Stimulated activated CD4-positive, alpha-beta T cell treated with anti-CD3 and anti-CD28 coated beads, TNF-alpha, amount 100 ng/mL, for 4 hours (primary cell): ENCODE measurements at places on chromosomes 2 and 18.

GRCh38 chr2:48278590-48278989 is 251.4 kb upstream of the STON1 start:
- no peak for DNase-seq

GRCh38 chr2:230636684-230637271 is 75.9 kb upstream of the CAB39 start:
- DNase-seq: no peak

DNA sequence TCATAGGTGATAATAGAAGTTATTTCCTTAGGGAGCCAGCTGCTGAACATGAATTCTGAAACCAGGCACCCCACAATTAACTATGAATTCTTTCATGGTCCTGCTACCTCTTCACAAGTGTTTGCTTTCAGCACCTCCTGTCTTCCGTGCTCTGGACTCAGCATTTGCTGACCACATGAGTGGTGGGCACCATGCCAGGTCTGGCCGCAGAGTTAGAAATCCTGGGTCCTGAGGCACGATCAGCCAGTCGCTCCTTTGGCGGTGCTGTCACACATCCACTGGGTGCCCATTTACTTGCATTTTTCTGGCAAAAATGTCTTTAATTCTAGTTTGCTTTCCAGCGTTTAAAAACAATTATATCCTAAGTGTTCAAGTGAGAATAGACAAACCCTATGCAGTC is 196.4 kb upstream of the PXDN start:
- no peak for DNase-seq

DNA sequence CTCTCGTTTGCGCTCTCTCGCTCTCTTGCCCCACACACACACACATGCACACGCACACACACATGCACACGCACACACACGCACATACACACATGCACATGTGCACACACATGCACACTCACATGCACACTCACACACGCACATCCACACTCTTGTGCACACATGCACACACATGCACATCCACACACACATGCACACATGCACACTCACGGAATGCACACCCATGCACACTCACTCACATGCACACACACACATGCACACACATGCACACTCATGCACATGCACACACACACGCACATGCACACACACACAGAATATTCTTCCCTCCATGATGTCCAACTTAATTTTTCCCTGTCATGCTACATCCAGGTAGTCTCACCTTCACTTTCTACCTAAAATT is 360.1 kb downstream of the DCC start:
- no peak for DNase-seq

- DNase-seq: no peak
Measured at GRCh38 chr2:131517106-131517831, 10.4 kb upstream of the CCDC74A start.

GRCh38 chr2:8477552-8478470 is 204.0 kb upstream of the ID2 start:
- no peak for DNase-seq

DNA sequence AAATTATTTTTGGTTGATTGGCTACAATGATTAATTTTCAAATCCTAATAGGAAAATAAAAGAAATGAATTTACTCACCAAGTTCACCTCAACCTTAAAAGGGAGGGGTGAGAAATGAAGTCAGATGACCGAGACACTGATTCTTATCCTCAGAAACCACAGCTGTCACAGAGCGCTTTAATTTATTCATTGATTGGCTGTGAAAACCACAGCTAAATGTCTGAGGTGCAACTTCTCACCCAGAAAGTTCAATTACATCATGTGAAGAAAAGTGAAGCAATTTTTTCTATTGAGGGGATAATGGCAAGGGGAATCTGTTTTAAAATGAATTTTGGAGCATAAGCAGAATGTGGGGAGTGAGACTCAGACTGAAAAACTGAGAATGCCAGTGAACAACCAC is 128.4 kb downstream of the RNF152 start:
- DNase-seq: no peak

GRCh38 chr2:105748566-105748965 is 3.9 kb downstream of the NCK2 start:
- DNase-seq: no peak

DNA sequence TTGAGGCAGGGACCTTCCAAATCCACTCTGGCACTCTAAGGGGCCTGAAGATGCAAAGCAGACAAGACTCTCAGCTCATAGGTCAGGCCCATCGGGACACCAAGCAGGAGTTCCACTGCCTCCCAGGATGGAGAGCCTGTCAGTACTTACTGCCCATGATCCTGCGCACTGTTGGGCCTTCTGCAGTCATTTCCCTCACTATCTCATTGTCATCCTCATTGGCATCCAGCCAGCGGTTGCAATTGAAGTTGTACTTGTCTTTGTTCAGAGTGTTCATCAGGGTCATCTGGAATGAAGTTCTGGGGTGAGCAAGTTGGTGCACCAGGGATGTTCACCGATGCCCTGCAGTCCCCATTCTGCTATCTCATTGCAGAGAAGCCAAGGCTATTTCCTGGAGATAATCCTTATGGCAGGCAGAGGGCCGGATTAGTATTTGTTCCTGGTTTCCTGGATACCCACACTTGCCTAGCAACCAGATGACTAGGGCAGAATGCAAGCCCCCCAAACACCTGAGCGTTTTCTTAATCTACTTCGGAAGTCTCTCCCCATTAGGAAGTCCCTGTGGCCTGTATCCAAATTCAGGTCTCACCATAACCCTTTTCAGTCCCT is 65.1 kb downstream of the LOXHD1 start:
- no peak for DNase-seq

DNA sequence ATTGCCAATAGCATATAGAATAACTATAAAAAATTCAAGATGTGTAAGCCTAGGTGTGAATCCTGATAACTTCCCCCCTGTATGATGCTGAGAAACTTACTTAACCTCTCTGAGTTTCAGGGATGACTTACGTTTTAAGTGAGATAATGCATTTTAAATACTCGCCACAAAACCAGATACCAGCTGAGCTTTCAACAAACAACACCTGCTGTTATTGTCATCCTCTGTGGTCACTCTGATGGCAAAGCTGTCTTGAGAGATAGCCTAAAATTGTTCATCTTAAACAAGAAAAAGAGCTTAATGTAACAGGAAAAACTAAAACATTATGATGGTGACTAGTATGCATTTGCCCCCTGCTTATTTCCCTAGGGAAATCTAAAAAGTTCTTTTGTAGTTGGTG is 131.5 kb downstream of the RAD51AP2 start:
- no peak for DNase-seq

DNA sequence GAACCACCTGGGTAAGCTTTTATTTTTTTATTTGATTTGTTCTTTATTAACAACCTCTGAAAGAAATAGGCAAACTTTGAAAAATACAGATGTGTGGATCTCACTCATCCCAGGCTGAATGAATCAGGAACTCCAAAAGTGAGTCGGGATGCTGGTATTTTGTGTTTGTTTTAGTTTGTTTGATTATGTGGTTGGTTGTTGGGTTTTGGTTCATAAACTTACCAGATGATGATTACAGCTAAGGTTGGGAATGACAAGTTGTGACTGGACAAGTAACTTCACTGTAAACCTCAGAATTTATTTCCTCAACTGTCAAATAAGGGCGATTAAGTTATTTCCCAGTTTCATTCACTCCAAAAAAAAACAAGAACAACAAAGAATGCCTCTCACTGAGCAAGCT is 80.5 kb upstream of the KIF5C start:
- DNase-seq: no peak

DNA sequence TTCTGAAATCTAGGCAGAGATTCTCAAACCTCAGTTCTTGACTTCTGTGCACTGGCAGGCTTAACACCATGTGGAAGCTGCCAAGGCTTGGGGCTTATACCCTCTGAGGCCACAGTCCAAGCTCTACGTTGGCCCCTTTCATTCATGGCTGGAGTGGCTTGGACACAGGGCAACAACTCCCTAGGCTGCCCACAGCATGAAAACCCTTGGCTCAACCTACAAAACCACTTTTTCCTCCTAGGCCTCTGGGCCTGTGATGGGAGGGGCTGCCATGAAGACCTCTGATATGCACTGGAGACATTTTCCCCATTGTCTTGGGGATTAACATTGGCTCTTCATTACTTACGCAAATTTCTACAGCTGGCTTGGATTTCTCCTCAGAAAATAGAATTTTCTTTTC is 46.7 kb downstream of the TANC1 start:
- no peak for DNase-seq

DNA sequence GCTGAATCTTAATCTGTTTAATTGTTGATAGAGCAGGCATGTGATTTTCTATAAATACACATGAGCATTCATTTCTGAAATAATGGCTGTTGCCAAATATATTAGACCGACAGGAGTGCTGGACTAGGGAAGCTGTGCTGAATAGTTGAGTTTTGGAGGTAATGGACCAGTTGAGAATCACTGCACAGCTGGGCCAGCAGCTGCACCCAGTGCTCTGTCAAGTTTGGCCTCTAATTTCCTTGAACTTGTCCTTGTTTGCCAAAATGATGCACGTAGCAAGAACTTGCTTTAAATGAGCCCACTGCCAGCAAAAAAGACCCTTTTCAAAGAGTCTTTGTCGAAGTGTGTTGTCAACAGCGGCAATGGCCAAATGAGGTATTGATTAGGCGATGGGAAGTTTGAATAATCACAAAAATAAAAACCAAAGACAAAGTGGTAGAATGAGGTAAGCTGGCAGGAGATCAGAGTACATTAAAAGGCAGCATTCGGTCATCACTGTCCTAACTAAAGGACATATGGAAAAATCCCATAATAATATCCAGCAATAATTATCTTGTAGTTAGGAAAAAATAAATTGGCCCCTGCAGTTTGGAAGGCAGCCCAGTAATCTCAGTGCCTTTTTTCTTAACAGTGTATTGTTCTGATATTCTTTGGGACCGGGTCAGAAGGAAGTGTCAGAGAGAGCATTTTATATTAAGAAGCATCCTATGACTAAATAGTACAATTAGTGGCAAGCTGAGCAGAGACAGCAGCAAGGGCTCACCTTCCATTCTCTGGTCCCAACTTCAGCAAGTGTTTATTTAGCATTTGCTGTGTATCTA is 126.2 kb downstream of the RAPGEF4 start:
- no peak for DNase-seq

- DNase-seq: no peak
Measured at GRCh38 chr2:171166328-171166983, 5.8 kb upstream of the TLK1 start.

DNA sequence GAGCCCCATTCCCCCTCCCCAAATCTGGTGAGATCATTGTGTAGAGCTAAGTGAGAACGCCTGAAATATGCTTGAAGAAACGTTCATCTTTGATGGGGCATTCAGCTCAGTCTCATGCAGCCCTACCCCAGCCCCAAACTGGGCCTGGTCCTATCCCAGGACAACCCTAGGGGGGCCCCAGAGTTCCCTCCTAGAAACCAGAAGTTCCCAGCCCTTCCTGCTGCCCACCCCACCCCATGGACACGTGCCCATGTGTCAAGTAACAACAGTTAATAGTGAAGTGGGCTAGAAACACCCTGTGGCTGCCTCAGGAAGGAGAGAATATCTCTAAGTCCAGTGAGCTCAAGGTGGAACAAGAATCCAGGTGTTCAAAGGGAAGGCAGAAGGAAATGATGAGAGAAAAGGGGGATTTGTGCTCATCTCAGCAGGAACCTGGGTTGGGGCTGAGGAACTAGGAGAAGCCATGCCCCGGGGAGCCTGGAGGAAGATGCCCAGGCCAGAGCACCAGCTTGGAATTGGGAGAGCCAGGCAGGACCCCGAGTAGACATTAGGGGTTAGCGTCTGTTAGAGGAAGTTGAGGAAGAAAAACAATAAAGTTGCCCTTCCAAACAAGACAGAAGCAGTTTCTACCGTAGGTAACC is 20.1 kb upstream of the SLC20A1 start:
- DNase-seq: no peak

DNA sequence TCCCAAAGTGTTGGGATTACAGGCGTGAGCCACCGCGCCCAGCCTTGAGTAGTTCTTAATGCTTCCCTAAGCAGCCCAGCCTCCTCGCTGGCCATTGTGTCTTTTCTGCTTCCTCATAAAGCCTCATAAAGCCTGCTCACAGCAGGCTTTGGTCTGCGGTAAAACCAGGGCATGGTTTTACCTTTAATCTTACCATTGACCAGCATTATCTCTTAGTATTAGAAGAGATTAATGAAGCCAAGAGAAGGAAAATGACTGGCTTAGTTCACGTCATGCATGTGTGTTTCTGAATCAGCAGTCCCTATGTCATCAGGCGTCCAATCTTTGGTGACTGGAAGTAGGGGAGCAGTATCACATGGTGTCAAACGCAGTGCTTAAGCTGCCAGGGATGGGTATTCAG is 14.9 kb upstream of the CDCA7 start:
- DNase-seq: no peak

DNA sequence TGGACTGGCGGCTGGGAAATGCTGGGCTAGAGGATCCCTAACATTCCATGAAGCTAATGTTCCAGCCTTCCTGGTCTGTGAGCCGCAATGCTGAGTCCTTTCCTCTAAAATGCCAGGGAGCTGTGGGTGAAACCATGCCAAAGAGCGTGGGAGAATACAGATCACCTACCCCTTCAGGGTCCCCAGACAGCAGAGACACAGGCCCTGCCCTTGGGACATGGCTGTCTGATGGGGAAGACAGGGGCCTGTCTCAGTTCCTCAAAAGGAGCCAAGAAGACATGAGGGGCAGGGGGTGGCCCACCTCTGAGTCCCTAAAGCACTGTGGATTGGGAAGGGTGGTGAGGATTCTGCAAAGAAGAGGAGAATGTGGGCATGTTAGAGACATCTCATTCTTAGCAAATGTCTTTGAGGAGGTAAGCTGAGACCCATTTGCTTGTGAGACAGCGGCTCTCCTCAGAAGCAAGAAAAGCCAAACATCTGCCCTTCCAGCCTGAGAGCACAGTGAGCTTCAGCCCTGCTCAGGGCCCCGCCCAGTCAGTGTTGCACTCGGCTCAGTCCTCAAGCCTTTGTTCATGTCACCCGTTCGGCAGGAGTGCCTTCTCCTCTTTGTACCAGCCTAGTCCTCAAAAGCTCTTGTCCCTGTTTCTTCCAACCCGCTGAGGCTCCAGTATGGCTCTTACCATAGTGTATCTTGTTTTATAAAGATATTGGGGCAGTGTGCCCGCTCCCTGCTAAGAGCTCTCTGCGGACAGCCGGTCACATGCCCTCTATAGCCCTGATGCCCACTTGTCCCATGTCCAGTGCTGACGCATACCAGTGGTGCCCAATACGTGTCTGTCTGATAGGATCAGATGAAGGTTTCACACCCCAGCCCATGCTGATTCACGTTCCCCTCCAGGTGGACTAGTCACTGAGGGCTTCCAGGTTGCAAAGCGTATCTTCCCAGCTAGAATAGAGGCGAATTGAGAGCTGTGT is 286.2 kb downstream of the CYP26B1 start:
- no peak for DNase-seq
